ENCODE measurements at places on chromosomes 1 and 21. TPM values are rescaled to one million over a fixed set of nuclear protein-coding genes. Genes with fewer than 3 reads are reported as not detected.

The TMEM50A gene
- total RNA-seq, result 66.1 TPM

The GBP2 gene
- total RNA-seq, result 2.2 TPM

The TCEA3 gene
- not detected for total RNA-seq

The NPHS2 gene
- not detected for total RNA-seq

The CASQ2 gene
- not detected for total RNA-seq

The RHBG gene
- not detected for total RNA-seq

The GNAT2 gene
- total RNA-seq, result not detected

The MCOLN3 gene
- total RNA-seq, result 0.35 TPM

The C1orf167 gene
- total RNA-seq, result not detected

The LEFTY2 gene
- not detected for total RNA-seq

The GBP5 gene
- 4.6 TPM for total RNA-seq

The XCL2 gene
- not detected for total RNA-seq

The S100A14 gene
- total RNA-seq, result not detected

The OR2T5 gene
- not detected for total RNA-seq

The DCST1 gene
- total RNA-seq, result not detected

The LIPI gene
- total RNA-seq, result not detected

The ETV3L gene
- not detected for total RNA-seq

The TRIM17 gene
- not detected for total RNA-seq

The ZNF683 gene
- total RNA-seq, result not detected

The SPRR2F gene
- total RNA-seq, result not detected

The CELA3B gene
- total RNA-seq, result not detected

The AADACL4 gene
- total RNA-seq, result not detected

Measured in MG63 (cell line).